Gastrocnemius medialis (tissue), 4 donors: ENCODE measurements at places on chromosomes 5 and 9. TPM values are rescaled to one million over a fixed set of nuclear protein-coding genes. Genes with fewer than 3 reads are reported as not detected.

Gene SLC6A7
- total RNA-seq = not detected

Gene PCDHB15
- total RNA-seq = 0.42 TPM

Gene C9orf153
- total RNA-seq = not detected

Gene RBM22
- 26.5 TPM for total RNA-seq

Gene COX7C
- total RNA-seq = 902 TPM

Gene PNPLA7
- 9.9 TPM for total RNA-seq

DNA sequence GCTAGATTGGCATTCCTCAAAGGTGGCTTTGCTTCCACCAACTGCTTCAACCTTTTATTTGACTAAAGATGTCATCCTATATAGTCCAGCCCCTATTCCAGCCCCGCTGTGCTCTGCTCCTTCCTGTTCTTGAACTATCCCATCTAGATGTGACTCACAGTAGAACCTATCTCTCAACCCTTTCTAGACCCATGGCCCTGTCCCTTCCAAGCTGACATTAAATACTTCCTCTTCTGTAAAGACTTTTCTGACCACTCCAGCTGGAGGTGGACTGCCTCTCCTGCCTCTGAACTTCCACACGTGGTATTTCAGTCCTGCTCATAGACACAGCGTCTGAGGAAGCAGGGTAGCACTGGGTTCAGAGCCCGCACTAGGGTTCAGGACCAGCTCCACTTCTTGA, 32.4 kb downstream of the OSTF1 start:
- no peak overlapping the region for H3K27ac ChIP-seq
- H3K4me1 ChIP-seq = no peaks in the 10 kb centered on the region
- no peak for DNase-seq
- H3K36me3 ChIP-seq = no peaks in the 10 kb centered on the region
- no peaks in the 10 kb centered on the region for H3K27me3 ChIP-seq
- no peak overlapping the region for H3K4me3 ChIP-seq

GRCh38 chr5:174424219-174425053, 299.9 kb upstream of the MSX2 start:
- no peaks in the 10 kb centered on the region for H3K27me3 ChIP-seq
- peaks cover 5% of the 10 kb centered on the region for H3K4me1 ChIP-seq
- H3K36me3 ChIP-seq = no peaks in the 10 kb centered on the region
- H3K27ac ChIP-seq = peak overlapping the region; percentile 63
- DNase-seq = no peak

- peak overlapping the region; percentile 86 for H3K27ac ChIP-seq
- no peaks in the 10 kb centered on the region for H3K36me3 ChIP-seq
- H3K4me3 ChIP-seq = no peak overlapping the region
- DNase-seq = peak; percentile 83
Observed at GRCh38 chr9:128055344-128056040, 11.6 kb downstream of the NAIF1 start.

GRCh38 chr9:117815315-117815714, 111.1 kb downstream of the TLR4 start:
- no peak overlapping the region for H3K27ac ChIP-seq
- H3K27me3 ChIP-seq = no peaks in the 10 kb centered on the region
- H3K4me1 ChIP-seq = no peaks in the 10 kb centered on the region

- no peak for DNase-seq
- H3K4me1 ChIP-seq = no peaks in the 10 kb centered on the region
- no peaks in the 10 kb centered on the region for H3K27me3 ChIP-seq
Observed at GRCh38 chr5:24668050-24668449, 23.3 kb upstream of the CDH10 start.

DNA sequence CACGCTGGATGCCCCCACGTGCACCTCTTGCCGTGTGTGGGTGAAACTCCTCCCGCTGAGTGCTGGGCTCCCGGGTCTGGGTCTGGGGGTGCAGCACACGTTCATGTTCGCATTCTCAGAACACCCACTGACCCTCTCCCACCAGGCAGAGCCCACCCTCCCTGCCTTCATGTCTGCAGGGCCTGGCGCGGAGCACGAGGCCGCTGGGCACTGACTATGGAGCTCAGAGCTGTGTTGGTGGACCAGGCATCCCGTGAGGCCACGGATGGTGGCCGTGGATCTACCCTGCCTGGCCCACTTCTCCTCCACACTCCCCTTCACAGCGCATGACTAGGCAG, 8.8 kb downstream of the LCN12 start:
- H3K4me1 ChIP-seq = no peaks in the 10 kb centered on the region
- H3K27ac ChIP-seq = no peak overlapping the region
- DNase-seq = no peak
- H3K36me3 ChIP-seq = no peaks in the 10 kb centered on the region

DNA sequence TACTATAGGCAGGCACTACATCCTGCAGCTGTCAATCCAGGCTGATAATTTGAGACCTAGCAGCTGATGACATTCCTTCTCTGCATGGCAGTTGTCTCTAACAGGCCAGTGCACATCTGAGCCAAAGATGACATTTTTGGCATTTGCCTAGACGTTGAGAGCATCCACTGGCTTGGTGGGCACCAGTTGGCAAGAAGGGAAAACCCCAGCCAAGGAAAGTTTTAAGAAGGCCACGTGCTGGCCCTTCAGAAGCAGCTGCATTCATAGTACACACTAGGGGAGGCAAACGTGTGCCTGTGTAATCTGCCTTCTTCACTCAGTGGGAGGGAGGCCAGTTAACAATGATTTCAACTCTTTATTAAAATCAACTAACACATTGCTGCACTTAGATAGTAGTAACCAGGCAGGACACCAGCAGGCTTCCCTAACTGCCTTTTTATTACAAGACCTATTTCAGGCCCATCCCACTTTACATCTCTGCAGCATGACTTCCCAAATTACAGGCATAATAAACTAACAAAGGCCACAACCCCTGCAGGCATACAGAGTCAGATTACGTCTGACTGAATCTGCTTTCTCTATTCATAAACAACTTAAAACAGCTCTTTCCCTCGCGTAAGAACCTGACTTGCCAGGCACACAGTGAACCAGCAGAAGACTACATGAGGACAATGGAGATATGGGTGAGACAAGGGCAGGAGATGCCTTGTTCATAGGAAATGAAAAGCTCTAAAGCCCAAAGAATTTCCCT, 576.3 kb downstream of the PDE4D start:
- no peaks in the 10 kb centered on the region for H3K27me3 ChIP-seq
- no peak overlapping the region for H3K4me3 ChIP-seq
- no peaks in the 10 kb centered on the region for H3K36me3 ChIP-seq
- peak overlapping the region; percentile 74 for H3K27ac ChIP-seq

- DNase-seq = peak; percentile 63
- peaks cover 21% of the 10 kb centered on the region for H3K27me3 ChIP-seq
- no peak overlapping the region for H3K4me3 ChIP-seq
Observed at GRCh38 chr5:1125030-1125357, 13.1 kb upstream of the SLC12A7 start.

GRCh38 chr5:81269751-81270393, 31.5 kb upstream of the ZCCHC9 start:
- no peaks in the 10 kb centered on the region for H3K36me3 ChIP-seq
- no peaks in the 10 kb centered on the region for H3K27me3 ChIP-seq
- no peak overlapping the region for H3K27ac ChIP-seq
- H3K4me1 ChIP-seq = no peaks in the 10 kb centered on the region

DNA sequence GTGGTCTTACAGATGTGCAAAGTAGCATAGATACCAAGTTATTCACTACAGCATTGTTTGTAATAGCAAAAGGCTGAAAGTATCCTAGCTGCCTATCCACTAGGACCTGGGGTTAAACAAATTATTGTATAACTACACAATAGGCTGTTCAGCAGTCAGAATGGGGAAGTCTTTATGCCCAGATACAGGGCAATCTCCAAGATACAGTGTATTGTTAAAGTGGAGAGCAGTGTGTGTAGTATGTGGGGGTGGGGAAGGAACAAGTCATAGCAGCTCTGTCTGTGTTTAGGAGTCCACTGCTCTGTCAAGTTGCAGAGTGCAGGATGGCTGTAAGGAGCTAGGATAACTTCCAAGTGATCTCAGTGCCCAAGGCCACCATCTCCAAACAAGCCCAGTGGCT, 5.5 kb downstream of the PCYOX1L start:
- no peaks in the 10 kb centered on the region for H3K4me1 ChIP-seq
- no peaks in the 10 kb centered on the region for H3K36me3 ChIP-seq
- H3K4me3 ChIP-seq = no peak overlapping the region
- no peak overlapping the region for H3K27ac ChIP-seq
- DNase-seq = no peak
- H3K27me3 ChIP-seq = no peaks in the 10 kb centered on the region

DNA sequence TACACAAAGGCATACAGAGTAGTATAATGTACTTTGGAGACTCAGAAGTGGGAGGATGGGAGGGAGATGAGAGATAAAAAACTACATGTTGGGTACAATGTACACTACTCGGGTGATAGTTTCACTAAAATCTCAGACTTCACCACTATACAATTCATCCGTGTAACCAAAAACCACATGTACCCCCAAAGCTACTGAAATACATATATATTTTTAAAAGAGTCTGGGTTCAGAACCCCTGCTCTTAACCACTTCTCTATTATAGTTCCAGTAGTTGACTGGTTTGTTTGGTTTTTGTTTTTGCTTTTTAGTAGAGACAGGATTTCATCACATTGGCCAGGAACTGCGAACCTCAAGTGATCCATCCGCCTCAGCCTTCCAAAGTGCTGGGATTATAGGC, 22.6 kb downstream of the SGTB start:
- no peak for DNase-seq
- no peak overlapping the region for H3K4me3 ChIP-seq
- H3K36me3 ChIP-seq = no peaks in the 10 kb centered on the region

DNA sequence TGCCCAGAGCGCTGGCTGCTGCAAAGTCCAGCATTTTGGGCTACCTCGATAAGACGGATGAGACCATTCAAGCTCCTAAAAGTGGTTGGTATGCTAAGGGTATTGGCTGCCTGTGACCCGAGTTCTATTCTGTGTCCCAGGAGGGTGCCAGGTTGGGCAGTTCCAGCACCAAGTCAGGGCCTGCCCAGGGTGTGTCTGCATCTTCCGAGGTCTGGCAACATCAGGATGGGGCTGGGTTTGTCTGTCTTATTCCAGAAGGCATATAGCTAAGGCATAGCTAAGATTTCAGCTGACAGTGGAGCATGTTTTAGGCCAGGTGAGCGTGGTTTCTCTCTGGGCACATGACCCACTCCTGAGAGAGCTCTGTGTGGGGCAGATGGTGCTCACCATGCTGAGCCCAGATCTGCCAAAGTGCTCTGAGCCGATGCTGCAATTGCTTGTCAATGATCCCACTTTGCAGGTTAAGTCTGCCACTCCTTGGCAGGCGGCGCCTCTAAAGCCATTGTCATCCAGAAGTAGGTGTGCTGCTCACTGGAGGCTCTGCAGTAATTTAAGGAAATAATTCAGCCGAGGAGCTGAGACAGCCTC, 7.8 kb downstream of the SLC9A3 start:
- no peak overlapping the region for H3K4me3 ChIP-seq
- H3K27ac ChIP-seq = no peak overlapping the region
- no peaks in the 10 kb centered on the region for H3K4me1 ChIP-seq
- DNase-seq = no peak

DNA sequence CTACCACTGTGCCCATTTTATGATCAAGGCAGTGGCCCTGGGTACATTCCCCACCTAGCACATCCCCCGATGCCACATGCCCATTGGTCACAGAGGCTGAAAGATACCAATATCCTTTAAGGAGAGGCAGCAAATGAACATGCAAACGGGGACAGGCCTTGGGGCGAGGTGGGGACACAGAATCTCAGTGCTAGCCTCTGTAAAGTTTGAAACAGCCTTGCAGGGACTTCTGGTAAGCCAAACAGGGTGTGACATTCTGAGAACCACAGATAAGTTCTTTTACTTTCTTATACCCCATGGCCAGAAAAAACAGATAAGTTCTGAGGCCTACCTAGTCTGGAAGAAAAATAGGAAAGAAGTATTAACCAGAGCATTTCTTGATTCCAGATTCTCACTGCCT, 60.5 kb downstream of the ACER2 start:
- no peak for DNase-seq
- H3K4me3 ChIP-seq = no peak overlapping the region
- no peaks in the 10 kb centered on the region for H3K27me3 ChIP-seq
- H3K27ac ChIP-seq = no peak overlapping the region

DNA sequence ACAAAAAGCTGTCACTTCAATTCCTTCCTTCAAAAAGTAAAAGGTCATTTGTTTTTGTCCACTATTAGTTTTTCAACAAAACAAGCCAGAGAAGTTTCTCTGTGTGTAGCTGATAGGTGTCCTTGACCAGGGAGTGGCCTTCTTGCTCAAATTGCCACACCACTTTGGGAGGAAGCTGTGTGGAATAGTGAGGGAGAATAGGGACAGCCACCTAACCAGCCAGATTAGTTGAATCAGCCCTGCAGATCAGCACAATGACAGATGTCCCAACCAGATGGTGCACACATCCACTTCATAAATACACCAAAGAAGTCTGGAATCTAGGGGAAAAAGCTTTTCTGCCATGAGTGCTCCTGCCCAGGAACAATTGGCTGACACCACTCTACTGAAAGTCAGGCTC, 37.2 kb downstream of the NREP start:
- no peak overlapping the region for H3K27ac ChIP-seq
- H3K4me1 ChIP-seq = no peaks in the 10 kb centered on the region

DNA sequence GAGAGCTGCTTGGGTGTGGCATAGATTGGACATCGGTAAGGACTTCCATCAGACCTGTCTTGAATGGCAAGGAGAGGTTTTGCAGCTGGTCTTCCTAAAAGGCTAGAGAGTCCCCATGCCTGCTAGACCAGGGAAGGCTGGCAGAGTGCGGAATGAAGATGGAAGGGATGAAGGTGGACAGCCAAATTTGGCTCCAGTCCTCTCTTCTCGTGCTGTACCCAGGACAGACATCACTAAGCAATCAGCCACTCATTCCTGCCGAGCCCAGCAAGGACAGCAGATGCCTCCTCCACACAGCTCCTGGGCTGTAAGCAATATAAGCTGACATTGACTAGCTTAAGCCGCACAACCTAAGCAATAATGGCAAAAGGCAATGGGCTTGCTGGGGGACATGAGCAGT, 112.0 kb downstream of the OLFM1 start:
- no peaks in the 10 kb centered on the region for H3K4me1 ChIP-seq
- no peak overlapping the region for H3K27ac ChIP-seq
- no peaks in the 10 kb centered on the region for H3K36me3 ChIP-seq
- no peak for DNase-seq
- no peak overlapping the region for H3K4me3 ChIP-seq
- peaks cover 22% of the 10 kb centered on the region for H3K27me3 ChIP-seq

GRCh38 chr9:112112941-112113681, 62.0 kb downstream of the SUSD1 start:
- no peak overlapping the region for H3K4me3 ChIP-seq
- no peak for DNase-seq
- no peaks in the 10 kb centered on the region for H3K36me3 ChIP-seq
- H3K4me1 ChIP-seq = no peaks in the 10 kb centered on the region

DNA sequence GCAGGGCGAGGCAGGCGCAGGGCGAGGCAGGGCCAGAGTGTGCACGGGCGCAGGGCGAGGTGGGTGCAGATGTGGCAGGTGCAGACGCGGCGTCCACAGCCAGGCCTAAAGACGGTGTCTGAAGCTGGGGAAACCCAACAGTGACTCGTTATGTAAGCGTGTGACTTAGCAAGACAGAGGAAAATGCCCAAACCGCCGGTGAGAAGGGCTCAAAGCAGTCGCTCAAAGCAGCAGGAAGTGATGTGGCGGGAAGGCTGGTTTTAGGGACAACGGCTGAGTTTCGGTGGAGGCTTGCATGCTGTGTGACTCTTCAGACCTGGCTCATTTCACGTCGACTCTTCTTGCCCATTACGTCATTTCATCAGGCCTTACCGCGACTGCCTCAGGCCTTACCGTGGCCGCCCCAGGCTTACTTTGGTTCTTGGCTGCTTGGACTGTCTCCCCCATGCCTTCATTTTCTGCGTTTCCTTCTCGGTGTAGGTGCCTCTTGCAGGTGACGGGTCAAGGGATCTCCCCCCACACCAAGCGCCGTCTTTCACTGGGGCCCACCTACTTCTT, 50.5 kb upstream of the EXOC3 start:
- H3K27ac ChIP-seq = no peak overlapping the region
- no peaks in the 10 kb centered on the region for H3K36me3 ChIP-seq
- peaks cover 2% of the 10 kb centered on the region for H3K27me3 ChIP-seq
- no peak overlapping the region for H3K4me3 ChIP-seq
